ENCODE measurements at places on chromosomes 1 and 21. TPM values are rescaled to one million over a fixed set of nuclear protein-coding genes. Genes with fewer than 3 reads are reported as not detected.

KCNH1 gene
- 0.52 TPM for total RNA-seq

SLFNL1 gene
- total RNA-seq: 0.52 TPM

TATDN3 gene
- 9.9 TPM for total RNA-seq

USP16 gene
- 17.2 TPM for total RNA-seq

HPDL gene
- 2.6 TPM for total RNA-seq

CFAP141 gene
- total RNA-seq: not detected

NPHS2 gene
- total RNA-seq: not detected

FCRL6 gene
- total RNA-seq: not detected

CD52 gene
- not detected for total RNA-seq

GRHL3 gene
- not detected for total RNA-seq

PTPRF gene
- total RNA-seq: 10.4 TPM

C2CD2 gene
- 7.3 TPM for total RNA-seq

DDX59 gene
- total RNA-seq: 17.7 TPM

PADI3 gene
- total RNA-seq: not detected

KRTAP8-1 gene
- total RNA-seq: not detected

S100A11 gene
- 10.4 TPM for total RNA-seq

SPRR2E gene
- not detected for total RNA-seq

TRIM67 gene
- under 0.01 TPM for total RNA-seq

LAMB3 gene
- 0.52 TPM for total RNA-seq

TRPM2 gene
- total RNA-seq: 1.6 TPM

IFI16 gene
- 16.2 TPM for total RNA-seq

TINAGL1 gene
- 17.2 TPM for total RNA-seq

HYI gene
- 33.4 TPM for total RNA-seq

CADM3 gene
- total RNA-seq: 0.52 TPM

GIPC2 gene
- total RNA-seq: 1.6 TPM

SYT14 gene
- under 0.01 TPM for total RNA-seq

PIP5K1A gene
- total RNA-seq: 51.7 TPM

ZMYND12 gene
- total RNA-seq: under 0.01 TPM

SPOCD1 gene
- total RNA-seq: not detected

ETS2 gene
- total RNA-seq: 20.9 TPM

ROR1 gene
- total RNA-seq: 7.8 TPM

C1orf115 gene
- 9.4 TPM for total RNA-seq

SPRR2B gene
- total RNA-seq: not detected

SLC22A15 gene
- total RNA-seq: under 0.01 TPM

HSF2BP gene
- total RNA-seq: 1.6 TPM

BATF3 gene
- 0.52 TPM for total RNA-seq

UBL4B gene
- total RNA-seq: not detected

CRNN gene
- not detected for total RNA-seq

SFN gene
- total RNA-seq: not detected

UTS2 gene
- total RNA-seq: not detected

ADAMTSL4 gene
- 12.0 TPM for total RNA-seq

PCP4L1 gene
- total RNA-seq: 0.52 TPM

CD5L gene
- not detected for total RNA-seq

DCST1 gene
- not detected for total RNA-seq

EGLN1 gene
- total RNA-seq: 55.3 TPM

CEP170 gene
- 51.1 TPM for total RNA-seq

SRP9 gene
- 139 TPM for total RNA-seq

RIIAD1 gene
- not detected for total RNA-seq

DSCAM gene
- 0.52 TPM for total RNA-seq
